Large intestine (tissue), 12 donors: ENCODE measurements at places on chromosomes 7 and 10.
A peak's percentile ranks its signal among the peaks of the same experiment; 100 is the strongest.

DNA sequence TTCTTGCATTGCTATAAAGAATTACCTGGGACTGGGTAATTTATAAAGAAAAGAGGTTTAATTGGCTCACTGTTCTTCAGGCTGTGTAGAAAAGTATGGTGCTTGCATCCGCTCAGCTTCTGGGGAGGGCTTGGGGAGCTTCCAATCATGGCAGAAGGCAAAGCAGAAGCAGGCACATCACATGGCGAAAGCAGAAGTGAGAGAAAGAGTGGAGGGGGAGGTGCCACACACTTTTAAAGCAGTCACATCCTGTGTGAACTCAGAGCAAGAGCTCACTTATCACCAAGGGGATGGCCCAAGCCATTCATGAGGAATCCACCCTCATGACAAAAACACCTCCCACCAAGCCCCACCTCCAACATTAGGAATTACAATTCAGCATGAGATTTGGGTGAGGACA is 303.5 kb downstream of the OTUD1 start:
- DNase-seq = no peak

DNA sequence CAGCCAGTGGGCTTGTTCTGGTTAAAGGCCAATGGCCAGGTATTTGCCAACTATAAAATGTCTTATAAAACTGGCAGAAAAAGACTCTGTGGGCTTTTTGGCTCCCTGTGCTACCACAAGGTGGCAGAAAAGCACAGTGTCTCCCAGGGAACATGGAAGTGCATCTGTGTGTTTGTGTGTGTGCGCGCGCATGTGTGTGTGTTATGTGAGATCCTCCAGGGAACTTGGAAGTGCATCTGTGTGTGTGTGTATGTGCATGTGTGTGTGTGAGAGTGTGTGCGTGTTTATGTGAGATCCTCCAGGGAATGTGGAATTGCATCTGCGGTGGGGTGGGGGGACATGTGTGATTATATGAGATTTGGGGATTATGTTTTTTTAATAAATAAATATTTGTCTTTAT is 30.2 kb upstream of the ABI1 start:
- peak; percentile 56 for DNase-seq

GRCh38 chr10:5334196-5334880 is 30.4 kb upstream of the UCN3 start:
- no peak for DNase-seq

DNA sequence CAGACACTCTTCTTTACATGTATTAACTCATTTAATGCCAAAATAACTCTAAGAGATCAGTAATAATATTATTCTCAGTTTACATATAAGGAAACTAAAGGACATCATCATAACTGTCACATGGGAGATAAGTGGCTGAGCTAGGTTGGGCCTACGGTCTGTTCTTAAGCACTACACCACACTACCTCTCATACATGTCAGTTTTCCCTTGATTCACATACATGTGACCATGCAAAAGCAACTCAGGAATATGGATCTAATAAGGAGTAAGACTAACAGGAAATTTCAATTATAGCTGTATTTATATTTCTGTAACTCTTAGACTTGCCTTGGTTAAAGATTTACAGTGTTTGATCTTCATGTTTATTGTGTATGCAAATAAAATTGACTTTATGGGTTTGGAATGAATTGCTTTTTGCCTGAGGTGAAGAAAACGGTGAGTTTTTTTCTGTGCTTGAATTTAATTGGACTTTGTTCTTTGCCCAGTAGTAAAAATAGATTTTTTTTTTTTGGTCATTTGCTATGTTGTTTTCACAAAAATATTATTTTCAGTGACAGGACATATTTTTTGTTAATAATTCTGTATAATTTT is 69.7 kb downstream of the CYP51A1 start:
- peak; percentile 59 for DNase-seq

- no peak for DNase-seq
Measured at GRCh38 chr10:81109200-81109752, 571.6 kb downstream of the SH2D4B start.

DNA sequence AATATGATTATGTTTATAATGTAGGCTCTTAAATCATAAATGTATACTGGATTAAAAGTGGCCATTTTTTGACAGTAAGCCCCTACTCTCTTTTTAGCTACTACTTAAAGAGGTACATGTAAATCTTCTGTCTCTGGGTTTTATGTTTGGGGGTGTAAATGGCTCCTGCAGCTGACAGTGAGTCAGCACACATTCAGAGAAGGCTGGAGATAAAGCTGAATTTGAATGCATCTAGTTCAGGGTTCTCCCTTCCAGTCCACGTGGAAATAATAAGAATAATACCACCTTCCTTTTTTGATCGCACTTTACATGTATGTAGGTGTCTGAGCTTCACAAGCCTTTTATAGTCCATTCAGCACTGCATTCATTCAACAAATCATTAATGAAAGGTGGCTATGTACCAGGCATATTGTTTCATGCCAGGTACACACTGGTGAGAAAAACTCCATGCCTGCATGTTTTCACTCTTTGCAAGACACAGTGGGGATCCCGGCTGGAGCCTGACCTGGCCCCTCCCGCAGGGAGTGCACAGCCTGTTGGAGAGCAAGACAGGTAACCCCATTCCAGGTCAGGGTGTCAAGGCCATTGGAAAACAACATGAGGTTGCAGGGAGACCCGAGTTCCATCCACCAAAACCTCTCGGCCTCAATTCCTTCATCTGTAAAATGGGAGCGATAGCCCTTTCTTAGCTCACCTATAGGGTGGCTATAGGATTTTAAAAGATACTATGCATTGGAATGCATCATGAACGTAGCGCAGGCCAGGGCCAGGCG is 107.5 kb upstream of the ANLN start:
- DNase-seq = no peak

DNA sequence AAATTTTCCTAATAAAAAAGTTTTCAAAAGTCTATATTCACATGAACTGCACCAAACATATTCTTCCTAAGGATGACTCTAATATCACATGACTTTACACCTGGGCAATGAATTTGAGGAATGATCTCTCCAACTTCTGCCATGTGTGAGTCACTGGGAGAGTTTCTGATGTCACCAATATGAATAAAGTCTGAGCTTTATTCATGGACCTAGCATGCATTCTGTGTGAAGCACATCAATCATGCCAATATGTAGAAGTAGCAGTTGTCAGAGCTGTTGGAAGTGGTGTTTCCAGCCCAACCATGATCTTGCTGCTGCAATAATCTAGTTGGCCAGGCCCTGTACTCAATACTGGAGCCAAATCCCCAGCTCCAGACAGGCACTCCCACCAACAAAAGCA is 91.7 kb upstream of the IFRD1 start:
- no peak for DNase-seq

GRCh38 chr7:30656006-30656957 is 26.0 kb downstream of the CRHR2 start:
- no peak for DNase-seq

DNA sequence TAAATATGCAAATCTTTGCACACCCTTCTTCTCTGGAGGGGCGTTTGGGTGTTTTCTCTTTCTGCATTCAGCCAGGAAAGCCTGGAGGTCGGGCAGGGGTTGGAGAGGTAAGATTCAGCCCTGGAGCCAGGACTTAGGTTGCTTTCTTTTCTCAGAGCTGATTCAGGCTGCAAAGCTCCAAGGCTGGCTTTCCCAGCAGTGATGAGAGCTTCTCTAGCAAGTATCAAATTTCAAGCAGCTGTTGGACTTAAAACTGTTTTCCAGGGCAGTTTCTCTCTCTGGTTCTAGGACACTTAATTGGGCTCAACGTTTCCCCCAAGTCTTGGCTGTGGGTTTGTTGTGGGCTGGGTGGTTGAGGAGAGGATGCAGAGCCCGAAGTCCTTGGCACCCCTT is 608 bp downstream of the AKR1B10 start:
- DNase-seq = no peak

DNA sequence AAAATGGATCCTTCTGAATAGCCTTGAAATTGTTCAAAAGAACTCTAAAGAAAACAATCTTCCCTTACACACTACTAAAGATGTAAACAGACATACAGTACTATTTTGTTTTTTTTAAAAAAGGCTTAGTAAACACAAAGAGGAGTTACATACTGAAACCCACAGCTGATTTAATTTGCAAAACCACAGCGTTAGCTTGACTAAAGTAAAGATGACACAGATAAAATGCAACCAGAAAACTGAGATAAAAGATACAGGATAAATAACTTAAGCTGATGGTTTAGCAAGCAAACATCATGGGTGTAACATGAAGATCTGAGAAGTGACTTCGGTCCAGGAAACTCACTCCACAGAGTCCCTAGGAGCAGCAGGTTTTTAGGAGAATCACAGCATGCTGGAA is 21.8 kb downstream of the PRKCQ start:
- DNase-seq = no peak

DNA sequence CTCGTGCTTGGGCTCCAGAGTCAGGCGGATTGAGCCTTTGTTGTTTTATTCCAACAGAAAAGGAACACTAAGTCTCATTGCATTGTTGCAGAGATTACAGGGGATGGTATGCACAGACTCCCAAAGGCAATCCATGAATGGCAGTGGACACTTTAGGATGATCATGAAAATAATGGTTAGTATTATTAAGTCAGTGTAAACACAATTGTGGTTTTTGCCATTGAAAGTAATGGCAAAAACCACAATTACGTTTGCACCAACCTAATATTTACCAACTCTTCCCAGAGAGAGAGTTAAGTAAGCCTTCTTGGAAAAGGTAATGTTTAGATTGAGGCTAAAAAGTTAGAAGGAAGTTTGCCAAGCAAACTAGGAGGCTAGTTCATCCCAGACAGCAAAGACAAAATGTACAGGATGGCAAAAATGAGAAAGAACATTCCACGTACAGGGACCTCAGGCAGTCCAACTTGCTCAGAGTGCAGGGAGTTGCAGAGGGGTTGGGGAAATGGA is 72.9 kb upstream of the AMPH start:
- DNase-seq = no peak

DNA sequence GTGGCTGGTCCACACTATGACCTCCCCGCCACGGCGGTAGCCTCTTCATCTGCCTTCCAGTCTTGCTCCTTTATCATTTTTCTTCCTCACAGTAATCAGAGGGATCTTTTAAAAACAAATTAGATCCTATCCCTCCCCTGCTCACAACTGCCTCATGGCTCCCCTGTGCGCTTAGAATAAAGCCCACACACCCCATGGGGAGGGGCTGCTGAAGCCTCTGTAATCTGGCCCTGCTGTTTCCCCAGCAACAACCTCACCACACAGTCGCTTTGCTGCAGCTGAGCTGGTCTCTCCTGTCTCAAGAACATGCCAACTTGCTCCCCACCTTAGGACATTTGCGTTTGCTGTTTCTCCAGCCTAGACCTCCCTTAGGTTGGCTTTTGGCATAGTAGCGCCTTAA is 41.0 kb downstream of the SP8 start:
- no peak for DNase-seq
